ENCODE measurements at places on chromosomes 7 and 10. TPM values are rescaled to one million over a fixed set of nuclear protein-coding genes. Genes with fewer than 3 reads are reported as not detected.

DNA sequence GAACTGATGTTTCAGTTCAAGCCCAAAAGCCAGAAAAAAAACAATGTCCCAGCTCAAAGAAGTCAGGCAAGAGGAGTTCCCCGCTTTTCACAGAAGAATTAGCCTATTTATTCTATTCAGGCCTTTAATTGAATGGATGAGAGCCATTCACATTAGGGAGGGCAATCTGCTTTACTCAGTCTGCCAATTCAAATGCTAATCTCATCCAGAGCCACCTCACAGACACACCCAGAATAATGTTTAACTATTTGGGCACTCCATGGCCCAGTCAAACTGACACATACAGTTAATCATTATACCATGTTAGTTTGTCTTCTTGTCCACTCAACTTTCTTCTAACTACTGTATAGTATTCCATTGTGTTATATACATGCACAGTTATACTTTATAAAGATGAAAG is 2.6 kb upstream of the NPSR1 start:
- H3K4me1 ChIP-seq: peaks cover 9% of the 10 kb centered on the region
- no peak overlapping the region for H3K27ac ChIP-seq
- no peak overlapping the region for H3K4me3 ChIP-seq
- DNase-seq: no peak
- H3K36me3 ChIP-seq: no peaks in the 10 kb centered on the region

The HABP2 gene
- 112 TPM for total RNA-seq

The SPOCK2 gene
- 47.7 TPM for total RNA-seq

DNA sequence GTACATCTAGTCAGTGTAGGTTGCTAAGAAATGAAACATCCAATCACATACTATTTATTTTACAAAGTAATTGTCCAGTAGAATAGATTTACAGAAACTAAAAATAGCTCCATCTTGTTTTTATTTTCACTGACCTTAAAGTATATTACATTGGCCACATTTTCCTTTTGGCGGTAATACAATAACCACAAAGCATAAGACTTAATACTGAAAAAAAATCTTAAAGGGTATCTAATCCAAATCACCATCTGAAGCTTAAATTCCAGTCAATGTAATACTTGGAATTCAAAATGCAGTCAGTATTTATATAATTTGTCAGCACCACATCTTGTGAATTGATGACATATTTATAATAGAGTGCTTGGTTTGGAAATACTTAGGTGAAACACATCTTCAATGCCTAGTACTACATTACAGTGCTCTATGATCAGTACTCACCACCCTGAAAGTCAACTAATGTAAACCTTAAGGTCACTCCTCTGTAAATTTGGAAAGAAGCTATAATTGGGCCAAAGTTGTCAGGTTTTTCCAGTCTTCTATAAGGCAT is 8.9 kb downstream of the ANKMY2 start:
- H3K4me3 ChIP-seq: no peak overlapping the region
- H3K27ac ChIP-seq: no peak overlapping the region
- no peak for DNase-seq
- no peaks in the 10 kb centered on the region for H3K4me1 ChIP-seq
- H3K36me3 ChIP-seq: peaks cover 11% of the 10 kb centered on the region
